ENCODE measurements at places on chromosomes 13 and 19.

DNA sequence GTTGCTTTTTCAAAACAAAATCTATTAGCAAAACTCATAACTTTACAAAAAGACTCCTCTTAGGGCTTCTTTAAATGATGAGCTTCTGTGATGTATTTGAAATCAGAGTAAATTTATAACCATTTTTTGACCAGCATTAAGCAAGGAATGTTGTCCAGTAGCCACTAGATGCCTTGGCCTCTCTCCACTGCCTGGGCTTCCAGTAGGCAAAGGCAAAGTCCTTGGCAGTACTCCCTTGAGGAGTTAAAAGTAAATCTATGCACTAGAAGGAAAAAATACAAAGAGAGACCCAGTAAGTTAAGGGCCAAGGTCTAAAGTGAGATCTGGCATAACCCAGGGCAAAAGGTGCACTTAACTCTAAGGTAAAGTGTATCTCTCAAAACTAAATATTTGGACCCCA lies 9.5 kb downstream of the SERPINE3 start:
- DNase-seq, result no peak

DNA sequence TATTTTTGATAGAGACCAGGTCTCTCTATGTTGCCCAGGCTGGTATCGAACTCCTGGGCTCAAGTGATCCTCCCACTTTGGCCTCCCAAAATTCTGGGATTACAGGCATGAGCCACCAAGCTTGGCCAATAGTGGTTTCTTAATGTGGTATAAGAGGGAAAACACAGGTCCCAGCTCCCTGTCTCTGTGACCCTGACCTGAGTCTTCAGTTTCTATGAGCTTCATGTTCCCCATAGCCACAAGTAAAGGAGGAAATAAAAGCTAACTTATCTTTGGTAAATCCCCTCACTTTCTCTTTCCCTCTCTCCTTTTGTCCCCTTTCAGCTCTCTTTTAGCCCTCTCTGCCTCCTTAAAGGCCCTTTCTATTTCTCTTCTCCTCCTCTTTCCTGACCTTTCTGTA lies 50.3 kb downstream of the ABCC4 start:
- no peak for DNase-seq

DNA sequence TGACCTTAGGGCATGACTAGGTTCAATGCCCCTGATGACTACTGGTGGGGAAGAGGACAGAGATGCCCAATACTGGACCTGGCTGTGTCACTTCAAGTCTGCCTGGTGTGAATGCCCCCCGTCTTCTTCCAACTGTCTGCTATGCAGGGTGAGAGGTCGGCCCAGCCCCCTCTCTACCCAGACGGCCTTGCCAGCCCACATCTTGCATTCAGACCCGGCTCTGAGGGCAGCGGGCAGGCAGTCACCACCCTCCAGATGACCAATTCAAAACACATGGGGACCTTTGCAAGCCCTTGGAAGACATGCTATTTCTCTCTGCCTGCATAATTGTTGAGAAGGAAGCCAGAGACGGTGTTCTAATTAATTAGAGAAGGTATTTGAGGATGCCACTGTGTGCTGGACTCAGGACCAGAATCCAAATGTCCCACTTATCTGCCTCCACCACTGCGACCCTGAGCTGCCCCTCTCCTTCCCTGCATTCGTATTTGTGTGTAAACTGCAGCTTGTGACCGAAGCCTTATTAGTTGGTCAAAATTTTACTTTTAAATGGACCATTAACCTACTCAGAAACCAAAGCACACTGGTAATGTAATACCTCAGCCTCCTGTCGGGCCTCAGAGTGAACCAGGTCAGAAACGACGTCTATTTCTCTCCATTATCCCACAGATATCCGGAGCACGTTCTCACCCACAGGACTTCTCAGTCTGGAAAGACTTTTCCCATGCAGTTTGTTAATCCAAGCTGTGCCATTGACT lies 407.0 kb downstream of the ZNF536 start:
- no peak for DNase-seq

- DNase-seq, result no peak
Measured at GRCh38 chr13:58025821-58026220, 394.3 kb downstream of the PCDH17 start.

GRCh38 chr19:24140099-24140498 lies 53.1 kb downstream of the ZNF254 start:
- DNase-seq, result no peak

DNA sequence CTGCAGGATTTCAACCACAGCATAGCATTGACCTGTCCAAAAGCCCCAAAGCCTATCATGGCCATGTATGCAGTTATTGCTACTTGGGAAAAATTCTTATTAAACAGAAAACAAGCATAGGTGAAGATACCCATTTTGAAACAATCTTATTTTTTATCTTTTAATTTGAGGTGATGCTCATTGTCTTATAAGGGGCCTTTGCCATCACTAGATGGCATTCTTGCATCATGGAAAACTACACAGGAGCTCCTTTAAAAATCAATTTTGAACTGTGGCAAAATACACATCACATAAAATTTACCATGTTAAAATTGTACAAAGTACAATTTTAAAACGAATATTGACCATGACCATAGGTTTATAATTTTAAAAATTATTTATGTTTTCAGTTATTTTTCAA lies 38.9 kb upstream of the ZNF835 start:
- no peak for DNase-seq

DNA sequence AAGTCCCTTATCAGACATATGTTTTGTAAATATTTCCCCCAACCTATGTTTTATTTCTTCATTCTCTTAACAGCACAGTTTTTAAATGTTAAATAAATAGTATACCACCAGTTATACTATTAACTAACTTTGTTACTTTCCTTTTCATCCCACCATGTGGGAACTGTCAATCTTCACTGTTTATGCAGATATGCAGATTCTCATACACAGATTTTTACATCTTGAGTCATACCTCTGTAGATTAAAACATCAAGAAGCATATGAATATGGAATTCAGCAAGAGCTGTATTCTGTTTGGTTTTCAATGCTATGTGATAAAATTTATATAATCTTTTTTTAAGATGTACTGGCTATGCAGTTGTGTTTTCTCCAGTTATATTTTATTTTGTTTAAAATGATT lies 566.3 kb downstream of the LIG4 start:
- DNase-seq, result no peak

GRCh38 chr19:47790398-47790814 lies 11.9 kb downstream of the SELENOW start:
- peak; percentile 76 for DNase-seq

GRCh38 chr19:49136771-49137171 lies 17.4 kb downstream of the PPFIA3 start:
- DNase-seq, result no peak

DNA sequence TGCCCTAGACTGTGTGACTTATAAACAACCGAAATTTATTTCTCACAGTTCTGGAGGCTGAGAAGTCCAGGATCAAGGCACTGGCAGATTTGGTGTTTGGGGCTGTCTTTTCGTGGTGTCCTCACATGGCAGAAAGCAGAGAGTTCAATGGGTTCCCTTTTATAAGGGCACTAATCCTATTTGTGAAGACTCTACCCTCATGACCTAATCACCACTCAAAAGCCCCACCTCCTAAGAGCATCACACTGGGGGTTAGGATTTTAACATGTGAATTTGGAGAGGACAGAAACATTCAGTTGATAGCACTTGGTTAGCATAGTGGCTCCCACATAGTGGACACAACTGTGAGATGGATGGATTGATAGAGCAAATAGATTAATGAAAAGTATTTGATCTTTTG lies 21.5 kb upstream of the GPR18 start:
- no peak for DNase-seq

DNA sequence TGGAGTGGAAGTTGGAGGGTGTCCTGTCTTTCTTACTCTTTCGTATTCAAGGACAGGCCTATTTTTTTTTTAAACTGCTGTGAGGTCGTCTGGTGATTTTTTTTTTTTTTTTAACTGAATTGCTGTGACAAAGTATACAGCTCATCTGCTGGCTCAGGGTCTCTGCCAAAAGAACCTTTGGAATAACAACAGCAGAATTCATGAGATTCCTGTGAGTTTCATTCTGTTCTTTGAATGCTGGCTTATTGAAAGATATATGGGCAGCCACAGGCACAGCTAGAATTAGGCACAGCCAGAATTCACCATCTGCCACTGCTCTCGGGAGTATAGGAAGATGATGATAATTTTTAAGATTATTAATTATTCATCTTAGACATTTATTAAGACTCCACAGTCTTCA lies 21.4 kb upstream of the FRY start:
- no peak for DNase-seq

DNA sequence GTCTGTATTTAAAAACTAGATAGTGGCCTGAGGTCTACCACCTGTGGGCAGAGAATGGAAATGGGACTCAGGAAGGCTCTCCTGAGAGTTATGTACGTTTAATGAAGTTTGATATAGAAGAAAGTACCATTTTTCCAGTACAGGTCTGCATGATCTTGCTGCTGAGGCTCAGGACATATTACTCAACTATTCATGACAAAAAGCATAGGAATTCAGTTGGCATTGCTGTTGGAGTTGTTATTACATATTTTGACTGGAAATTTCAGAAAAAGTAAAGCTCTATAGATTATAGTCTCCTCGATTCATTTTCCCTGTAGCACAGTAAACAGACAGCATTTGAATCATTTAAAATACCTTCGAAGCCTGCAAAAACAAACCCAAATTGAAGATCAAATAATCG lies 469.8 kb downstream of the DCT start:
- DNase-seq, result no peak

DNA sequence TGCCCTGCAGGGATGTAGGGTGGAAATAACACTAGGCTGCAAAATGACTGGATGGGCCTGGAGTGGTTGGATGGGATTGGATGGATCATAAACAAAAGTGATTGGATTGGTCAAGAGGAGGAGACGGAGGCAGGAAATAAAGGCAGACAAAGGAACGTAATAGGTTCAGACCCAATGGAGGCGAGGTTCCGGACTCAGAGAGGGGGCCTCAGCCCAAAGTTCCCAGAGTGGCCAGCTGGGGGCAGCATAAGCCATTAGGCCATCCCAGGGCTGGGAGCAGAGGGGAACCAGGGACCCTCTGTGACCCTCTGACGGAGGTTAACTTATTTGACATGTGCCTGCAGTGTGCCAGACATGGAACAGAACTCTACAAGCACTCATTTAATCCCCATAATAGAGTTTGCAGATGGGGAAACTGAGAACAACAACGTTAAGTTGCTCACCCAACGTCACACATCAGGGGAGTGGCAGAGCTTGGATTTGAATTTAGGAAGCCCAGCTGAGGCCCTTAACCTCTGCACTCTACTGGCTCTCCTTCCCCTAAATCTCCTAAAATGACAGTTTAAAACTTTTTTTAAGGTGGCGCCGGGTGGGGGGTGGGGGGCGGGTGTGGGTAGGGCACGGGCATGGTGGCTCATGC lies 15.3 kb upstream of the MAP1S start:
- peak; percentile 73 for DNase-seq

GRCh38 chr13:91242652-91243051 lies 104.8 kb upstream of the MIR17HG start:
- DNase-seq, result no peak

DNA sequence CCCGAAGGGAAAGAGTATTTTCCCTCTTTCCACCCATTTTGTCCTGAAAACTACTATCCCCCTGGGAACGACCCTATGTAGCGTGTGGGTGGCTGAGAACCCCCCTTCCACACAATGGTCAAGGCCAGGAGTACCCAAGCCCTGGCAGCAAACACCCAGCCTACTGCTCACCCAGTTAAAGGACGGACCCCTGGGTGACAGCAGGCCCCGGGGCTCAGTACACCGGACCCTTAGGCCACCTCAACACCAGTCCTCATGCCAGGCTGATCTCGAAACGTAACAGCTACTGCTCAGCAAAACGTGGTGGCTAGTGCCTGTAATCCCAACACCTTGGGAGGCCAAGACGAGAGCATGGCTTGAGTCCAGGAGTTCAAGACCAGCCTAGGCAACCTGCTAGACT lies 1.4 kb downstream of the ANKRD27 start:
- no peak for DNase-seq

DNA sequence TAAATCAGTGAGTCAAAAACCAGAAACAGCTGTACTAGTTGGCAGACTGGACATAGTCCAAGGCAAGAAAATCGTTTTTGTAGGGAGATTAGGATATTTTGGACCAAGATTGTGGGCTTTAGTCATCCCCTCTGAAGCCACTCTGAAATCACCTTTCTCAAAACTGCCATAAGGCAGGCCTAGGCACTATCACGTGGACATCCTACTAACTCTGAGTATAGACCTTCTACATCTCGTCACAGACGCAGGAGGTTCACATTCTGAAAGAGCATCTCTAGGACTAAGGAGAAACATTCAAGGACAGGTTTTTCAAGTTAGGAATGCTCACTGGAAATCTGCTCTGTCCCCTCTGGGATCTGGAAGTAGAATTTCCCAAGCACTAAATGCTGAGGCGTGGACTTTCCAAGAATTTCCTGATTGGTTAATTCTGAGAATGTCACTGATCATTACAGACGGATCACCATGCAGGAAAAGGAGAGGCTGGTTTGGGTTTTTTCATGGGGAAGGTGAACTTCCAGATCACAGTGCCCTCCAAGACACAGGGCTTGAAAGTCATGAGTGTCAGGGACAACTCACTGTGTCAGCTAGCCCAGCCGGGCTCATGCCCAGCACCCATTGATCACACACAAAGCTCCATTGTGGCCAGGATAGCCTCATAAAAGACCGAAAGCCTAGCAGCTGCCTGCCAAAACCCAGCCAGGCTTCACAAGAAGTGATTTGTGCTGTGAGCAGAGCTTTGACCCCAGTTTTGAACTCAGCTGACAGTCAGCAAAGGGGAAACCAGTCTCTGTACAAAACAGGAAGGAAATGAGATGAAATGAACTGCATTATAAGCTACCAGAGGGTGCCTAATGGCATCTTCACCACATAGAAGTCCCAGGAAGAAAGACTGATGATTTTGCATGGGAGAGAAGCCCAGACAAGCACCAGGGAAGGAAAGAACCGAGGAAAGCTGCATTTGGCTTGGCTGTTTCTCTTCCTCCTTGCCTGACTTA lies 2.7 kb upstream of the RUBCNL start:
- DNase-seq, result peak; percentile 66
